COLO829 (cell line): ENCODE measurements at places on chromosomes 11 and 22.
A peak's percentile ranks its signal among the peaks of the same experiment; 100 is the strongest.

GRCh38 chr11:61739966-61740365 is 12.5 kb upstream of the MYRF start:
- no peak for DNase-seq

- DNase-seq = no peak
Observed at GRCh38 chr22:42039271-42039670, 31.3 kb downstream of the NAGA start.

DNA sequence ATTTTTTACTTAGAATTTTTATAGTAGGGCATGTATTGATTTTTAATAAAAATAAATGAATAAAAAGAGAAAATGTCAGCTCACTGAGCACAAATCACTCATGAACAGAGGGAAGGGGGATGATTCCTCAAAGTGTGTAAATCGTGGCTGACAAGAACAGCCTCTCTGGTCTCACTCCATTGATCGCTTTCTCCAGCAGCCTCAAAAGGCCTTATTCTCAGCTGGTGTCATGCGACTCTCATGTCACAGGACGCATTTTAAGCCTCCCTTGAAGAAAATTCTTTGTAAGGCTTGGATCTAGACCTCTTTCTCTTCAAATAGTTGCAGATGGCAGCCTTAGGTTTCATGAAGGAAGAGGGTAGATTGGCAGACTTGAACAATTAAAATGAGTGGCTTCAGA is 33.9 kb upstream of the SLC5A12 start:
- DNase-seq = no peak

- no peak for DNase-seq
Observed at GRCh38 chr11:2208691-2209369, 37.2 kb upstream of the TH start.

GRCh38 chr22:49549256-49550140 is 278.2 kb downstream of the BRD1 start:
- DNase-seq = no peak

DNA sequence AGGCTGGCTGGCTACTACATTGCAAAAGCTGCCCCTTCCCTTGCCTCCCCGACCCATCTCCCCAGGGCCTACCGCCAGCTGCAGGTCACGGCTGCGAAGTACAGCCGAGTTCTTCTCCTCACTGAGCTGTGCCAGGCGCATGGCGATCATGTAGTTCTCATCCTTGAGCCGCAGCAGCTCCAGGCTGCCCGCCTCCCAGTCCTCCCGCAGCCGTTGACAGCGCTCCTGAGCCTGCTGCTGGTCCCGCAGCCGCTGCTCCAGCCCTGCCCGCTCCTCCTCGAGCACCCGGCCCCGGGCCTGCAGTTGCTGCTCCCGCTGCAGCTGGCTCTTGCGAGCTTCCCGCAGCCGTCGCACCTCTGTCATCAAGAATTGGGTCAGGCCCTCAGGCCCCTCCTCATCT is 3.3 kb downstream of the CARD10 start:
- DNase-seq = no peak

DNA sequence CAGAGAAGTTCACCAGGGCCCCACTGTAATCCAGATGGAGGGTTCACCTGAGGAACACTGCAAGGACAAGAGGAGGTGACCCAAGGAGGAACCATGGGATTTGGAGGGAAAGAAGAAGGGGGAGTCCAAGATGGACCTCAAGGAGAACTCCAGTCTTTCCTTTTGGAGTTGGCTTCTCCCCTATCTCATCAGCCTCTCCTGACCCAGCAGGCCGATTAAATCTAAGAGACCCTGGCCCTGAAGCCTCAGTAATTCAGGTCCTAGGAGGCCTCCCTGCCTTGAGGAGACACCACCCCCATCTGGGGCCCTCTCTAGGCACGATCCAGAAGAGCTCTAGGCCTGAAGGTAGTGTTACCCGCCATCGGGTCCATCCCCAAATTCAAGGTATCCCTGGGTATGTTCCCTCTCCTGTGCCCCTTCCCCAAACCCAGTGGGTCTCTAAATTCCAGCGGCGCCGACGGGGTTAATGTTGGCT is 15.1 kb upstream of the DGKZ start:
- no peak for DNase-seq

DNA sequence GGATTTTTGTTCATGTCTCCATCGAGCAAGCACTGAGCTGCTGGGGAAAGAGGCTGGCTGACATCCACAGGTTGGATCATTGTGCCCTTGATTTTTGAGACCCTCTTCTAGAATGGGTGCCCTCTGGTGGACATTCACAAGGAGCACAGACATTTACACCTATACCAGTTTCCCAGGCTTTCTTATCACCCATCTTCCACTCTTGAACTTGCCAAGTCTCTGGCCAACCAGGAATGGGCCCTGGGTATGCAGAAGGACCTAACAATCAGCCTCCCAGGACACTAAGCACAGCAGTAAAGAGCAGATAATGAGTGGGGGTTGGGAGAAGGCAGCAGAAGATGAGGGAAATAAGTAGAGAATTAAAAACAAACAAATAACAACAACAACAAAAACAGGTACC is 5.7 kb upstream of the INTS4 start:
- DNase-seq = peak; percentile 66

GRCh38 chr11:9972989-9973388 is 309.1 kb downstream of the SWAP70 start:
- DNase-seq = peak; percentile 76

- DNase-seq = peak; percentile 97
Observed at GRCh38 chr22:40040927-40041326, 46.2 kb downstream of the FAM83F start.

- DNase-seq = no peak
Observed at GRCh38 chr11:61042537-61042936, 59.8 kb upstream of the CD5 start.

DNA sequence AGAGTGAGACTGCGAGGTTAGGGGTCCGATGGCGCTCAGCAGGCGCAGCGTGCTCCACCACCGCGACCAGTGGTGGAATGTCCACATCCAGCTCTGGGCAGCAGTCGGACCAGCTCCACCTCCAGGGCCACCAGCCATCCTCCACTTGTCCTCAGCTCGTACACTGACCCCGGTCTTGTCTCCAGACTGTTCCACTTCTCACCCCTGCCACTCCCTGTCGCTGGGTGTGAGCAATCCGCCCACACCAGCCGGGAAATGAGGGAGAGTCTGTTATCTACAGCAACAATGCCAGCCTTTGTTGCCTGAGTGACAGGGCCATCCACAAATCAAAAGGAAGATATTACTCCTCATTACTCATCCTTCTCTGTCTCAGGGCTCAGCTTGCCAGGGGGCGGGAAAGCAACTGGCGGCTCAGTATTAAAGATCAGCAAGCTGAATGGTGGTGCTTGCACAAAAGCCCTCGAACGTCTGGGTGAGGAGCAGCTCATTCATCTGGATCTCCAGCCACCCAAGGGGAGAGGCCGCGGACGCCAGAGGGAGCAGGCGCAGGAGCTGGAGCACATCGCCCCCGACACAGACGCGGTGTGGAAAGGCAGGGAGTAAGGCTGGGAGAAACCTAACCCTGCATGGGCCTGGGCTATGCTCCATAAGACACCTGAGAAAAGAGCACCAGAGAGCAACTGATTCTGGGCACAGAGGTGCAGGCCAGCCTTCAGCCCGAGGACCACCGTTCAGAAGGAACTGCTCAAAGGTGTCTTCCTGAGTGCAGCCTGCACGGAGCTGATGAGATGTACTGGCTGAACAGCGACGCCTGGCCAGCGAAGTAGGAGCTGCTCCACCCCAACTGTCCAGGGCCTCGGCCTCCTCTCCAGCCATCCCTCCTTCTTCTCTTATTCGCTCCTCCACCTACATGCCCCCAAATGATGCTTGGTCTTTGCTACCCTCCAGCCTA is 21.9 kb downstream of the IGSF9B start:
- DNase-seq = peak; percentile 96

GRCh38 chr11:1844221-1845094 is 5.7 kb downstream of the TNNI2 start:
- no peak for DNase-seq
